Renal cortical epithelial cell (primary cell): ENCODE measurements at places on chromosomes 12 and 14. TPM values are rescaled to one million over a fixed set of nuclear protein-coding genes. Genes with fewer than 3 reads are reported as not detected.

SELPLG gene
- 0.35 and 2.3 TPM in 2 replicates for total RNA-seq

CLMN gene
- 19.6 and 30.3 TPM in 2 replicates for total RNA-seq

MEG3 gene
- 0.69 and 14.3 TPM in 2 replicates for total RNA-seq

MSRB3 gene
- total RNA-seq, result 7.8 and 21.4 TPM in 2 replicates

OR4K15 gene
- not detected in 2 replicates for total RNA-seq

SMOC1 gene
- 0.10 TPM in 1 of 2 replicates, not detected in the other for total RNA-seq

ITFG2 gene
- total RNA-seq, result 7.8 and 21.2 TPM in 2 replicates

BMAL2 gene
- 24.6 and 65.5 TPM in 2 replicates for total RNA-seq

RBP5 gene
- 1.1 TPM in 1 of 2 replicates, not detected in the other for total RNA-seq

PLEKHG3 gene
- 68.9 and 119 TPM in 2 replicates for total RNA-seq

SYNDIG1L gene
- total RNA-seq, result not detected in 2 replicates

STAB2 gene
- not detected in 2 replicates for total RNA-seq

MARS1 gene
- 131 and 134 TPM in 2 replicates for total RNA-seq

- DNase-seq, result peak; percentile 85
These were observed 62.8 kb upstream of the FOXN3 start for GRCh38 chr14:89479802-89480201.

- no peak for DNase-seq
These were observed 288.6 kb downstream of the FOXN3 start for GRCh38 chr14:89128311-89129026.

GRCh38 chr12:96510306-96510764, 21.0 kb downstream of the CFAP54 start:
- no peak for DNase-seq

DNA sequence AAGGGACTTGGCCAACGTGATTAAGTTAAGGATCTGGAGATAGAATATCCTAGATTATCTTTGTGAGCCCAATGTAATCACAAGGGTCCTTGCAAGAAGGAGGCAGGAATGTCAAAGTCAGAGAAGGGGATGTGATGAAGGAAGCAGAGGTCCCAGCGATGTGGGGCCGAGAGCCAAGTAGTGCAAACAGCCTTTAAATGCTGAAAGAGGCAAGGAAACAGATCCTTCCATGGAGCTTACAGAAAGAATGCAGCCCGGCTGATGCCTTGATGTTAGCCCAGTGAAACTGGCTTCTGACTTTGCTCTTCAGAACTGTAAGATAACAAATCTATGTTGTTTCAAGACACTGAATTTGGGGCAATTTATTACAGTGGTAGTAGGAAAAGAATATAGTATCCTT, 74.9 kb downstream of the NEDD1 start:
- DNase-seq, result no peak

DNA sequence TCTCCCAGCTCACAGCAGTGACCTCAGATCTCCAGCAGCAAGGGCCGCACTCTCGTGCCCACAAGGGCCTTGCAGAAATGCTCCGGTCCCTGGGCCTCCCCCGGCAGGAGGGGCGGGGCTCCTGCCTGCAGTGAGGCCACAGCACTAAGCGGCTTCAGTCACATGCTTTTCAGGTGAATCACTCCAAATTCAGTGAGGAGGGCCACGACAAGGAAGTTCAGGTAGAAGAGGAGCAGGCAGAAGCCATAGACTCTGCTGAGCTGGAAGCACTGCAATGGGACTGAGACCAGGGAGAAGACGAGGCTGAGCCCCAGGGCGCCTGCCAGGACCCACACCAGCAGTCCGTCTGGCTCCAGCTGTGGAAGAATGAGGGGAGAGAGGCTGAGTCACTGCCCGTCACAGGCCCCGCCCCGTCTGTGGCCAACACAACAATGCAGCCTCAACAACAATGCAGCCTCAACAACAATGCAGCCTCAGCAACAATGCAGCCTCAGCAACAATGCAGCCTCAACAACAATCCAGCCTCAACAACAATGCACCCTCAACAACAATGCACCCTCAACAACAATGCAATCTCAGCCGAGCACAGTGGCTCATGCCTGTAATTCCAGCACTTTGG, 35.2 kb downstream of the SLC8B1 start:
- peak; percentile 89 for DNase-seq

DNA sequence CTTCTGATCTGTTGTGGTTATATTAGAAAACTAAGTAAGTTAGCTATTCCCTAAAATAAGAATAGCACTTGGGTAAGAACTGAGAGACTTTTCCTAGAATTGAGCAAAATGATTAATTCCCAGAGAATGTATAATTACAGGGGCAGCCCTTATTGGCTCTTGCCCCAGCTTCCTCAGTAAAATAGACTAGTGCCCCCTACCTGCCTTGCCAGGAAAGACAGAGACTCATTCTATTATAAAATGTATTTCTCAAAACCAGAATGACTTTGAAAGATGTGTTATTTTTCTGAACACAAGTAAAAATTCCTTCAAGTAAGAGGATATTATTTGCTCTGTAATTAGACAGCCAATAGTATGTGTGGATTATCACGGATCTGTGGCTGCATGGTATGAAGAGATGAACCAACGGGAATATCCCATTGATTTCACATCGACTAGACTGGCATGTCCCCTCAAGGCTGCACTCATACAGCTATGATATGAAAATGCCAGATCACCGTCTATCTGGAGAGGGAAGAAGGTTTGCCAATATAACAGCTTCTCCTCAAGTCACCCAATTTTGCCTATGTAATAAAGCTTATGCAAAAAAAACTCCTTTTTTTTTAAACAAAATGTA, 7.4 kb upstream of the GLRX5 start:
- peak; percentile 82 for DNase-seq

DNA sequence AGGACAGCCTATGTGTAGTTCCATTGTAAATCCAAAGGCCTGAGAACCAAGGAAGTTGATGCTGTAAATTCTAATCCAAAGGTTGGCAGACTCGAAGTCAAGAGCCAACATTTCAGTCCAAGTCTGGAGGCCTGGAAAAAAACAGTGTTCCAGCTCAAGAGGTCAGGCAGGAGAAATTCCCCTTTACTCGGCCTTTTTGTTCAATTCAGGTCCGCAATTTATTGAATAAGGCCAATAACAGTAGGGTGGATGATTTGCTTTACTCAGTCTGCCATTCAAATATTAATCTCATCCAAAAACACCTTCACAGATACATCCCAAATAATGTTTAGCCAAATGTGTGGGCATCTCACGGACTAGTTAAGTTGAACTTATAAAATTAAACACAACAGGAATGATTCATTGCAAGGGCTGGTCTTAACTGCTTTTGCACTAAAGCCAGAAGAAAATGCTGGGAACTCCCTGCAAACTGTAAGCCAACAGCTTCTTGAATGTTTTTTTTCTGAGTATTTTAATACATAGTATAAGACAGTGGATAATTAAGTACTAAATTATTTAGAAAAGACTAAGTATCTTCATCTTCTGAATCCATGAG, 197.4 kb upstream of the GARIN6 start:
- peak; percentile 94 for DNase-seq

DNA sequence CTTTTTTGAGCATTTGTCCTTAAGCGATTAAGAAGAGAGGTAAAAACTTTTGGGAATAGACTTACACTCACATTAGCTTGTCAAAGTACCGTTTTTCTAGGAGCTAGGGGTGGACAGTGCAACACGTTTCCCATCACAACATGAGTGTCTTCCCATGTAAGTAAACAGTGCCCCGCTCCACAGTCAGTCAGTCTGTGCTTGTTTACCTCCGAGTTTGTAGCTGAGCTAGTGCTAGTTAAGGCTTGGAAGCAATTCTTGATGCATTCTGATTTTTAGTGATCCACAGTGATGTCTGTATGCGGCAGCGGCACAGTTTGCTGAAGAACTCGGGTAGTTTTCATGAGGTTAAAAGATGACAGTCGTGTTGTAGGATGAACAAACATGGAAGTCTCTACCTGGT, 941 bp downstream of the ZDHHC17 start:
- peak; percentile 22 for DNase-seq

- DNase-seq, result no peak
These were observed 10.9 kb downstream of the PLEKHD1 start for GRCh38 chr14:69495341-69495921.

DNA sequence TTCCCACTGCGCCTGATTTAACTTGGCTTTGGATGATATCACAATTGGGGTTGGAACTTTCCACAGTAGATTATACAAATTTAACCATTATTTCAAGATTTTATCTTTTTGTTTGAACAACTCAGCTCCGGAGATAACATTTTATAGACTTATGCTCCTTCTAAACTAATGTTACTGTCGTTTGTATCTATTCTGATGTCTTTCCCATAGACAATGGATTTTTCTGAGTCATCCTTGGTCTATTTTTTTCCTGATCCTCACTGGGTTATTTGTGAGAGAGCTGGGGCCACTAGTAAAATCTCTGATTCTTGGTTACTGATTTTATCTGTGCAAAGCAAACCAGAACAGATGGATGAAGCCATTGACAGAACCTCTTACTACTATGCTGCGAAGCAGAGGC, 175.1 kb downstream of the SLC38A4 start:
- no peak for DNase-seq

DNA sequence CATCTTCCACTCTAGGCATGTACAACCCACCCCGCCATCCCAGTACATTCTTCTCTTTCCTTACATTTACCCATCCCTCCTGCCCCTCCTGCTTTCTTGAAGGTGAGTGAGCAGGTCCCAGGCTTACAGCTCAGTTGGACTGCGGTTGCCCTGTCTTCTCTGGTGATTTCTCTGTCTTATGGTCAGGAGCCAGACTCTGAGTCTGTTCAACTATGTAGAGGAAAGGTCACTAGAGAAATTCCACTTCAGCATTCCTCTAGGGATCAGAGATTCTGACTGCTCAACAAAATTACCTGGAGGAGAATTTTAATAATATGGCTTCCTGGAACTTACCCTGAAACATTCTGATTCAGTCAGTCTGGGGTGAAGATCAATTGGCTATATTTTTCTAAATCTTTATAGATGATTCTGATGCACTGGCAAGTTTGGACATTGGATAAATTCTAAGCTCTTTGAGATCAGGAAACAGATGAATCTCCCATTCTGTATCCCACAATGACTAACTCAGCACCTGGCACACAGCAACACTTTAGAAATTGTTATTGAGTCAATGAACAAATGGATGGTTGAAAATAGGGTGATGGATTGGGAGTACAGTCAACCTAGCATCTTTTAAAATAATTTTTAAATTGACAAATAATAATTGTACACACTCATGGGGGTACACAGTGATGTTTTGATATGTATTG, 128.6 kb upstream of the HIF1A start:
- DNase-seq, result peak; percentile 92

GRCh38 chr14:77986773-77987172, 183.4 kb upstream of the NRXN3 start:
- no peak for DNase-seq

GRCh38 chr12:108425238-108425795, 86.2 kb upstream of the CMKLR1 start:
- DNase-seq, result no peak
